ENCODE measurements at places on chromosomes 12 and 14.

GRCh38 chr12:103955811-103956508 is 9.7 kb upstream of the TDG start:
- DNase-seq: no peak

- no peak for DNase-seq
These were observed 12.2 kb downstream of the RPH3A start for GRCh38 chr12:112803620-112804282.

DNA sequence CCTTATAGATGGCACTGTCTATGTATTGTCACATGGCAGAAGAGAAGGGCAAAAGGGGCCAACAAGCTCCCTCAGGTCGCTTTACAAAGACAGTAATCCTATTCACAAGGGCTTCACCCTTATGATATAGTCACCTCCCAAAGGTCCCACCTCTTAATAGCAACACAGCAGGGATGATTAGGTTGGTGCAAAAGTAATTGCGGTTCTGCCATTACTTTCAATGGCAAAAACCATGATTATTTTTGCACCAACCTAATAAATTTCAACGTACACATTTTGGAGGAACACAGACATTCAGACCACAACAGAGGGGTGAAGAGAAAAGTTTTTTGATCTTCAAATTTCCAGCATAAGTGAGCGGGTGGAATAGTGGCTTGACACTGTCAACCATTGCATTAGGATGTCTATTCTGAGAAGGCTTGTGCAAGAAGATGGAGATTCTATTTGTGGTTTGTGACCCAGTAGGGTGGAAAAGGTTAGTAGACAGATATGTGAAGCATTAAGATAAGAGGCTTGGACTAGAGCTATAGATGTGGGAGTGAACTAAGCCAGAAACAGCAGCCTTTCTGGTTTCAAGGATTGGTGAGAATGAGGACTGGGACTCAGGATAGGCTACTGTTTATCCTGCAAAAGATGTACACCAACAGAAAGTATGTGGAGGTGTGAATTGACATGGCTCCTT is 75.5 kb upstream of the CPSF6 start:
- DNase-seq: no peak

GRCh38 chr12:47378907-47379306 is 299.1 kb upstream of the AMIGO2 start:
- no peak for DNase-seq

DNA sequence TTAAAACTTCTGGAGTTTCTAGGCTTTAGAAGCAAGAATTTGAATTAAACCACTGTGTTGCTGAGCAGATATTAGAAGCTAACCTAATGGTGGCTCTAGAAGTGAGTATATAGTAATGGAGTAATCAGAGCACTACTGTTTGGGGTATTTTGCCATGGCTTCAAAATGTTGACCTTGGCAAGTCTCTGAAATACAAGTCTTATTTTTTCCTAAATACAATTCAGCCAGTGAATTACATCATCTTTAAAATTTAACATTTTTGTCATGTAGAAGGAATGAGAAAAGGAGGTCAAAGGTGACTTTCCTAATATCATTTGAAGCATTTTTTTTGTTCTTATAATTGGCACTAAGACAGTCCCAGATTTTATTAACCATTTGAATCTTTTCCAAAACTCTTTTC is 25.2 kb downstream of the PMCH start:
- DNase-seq: no peak
